ENCODE measurements at places on chromosomes 6 and 20.

- no peak for DNase-seq
Measured at GRCh38 chr20:60249436-60249835, 291.2 kb downstream of the CDH26 start.

DNA sequence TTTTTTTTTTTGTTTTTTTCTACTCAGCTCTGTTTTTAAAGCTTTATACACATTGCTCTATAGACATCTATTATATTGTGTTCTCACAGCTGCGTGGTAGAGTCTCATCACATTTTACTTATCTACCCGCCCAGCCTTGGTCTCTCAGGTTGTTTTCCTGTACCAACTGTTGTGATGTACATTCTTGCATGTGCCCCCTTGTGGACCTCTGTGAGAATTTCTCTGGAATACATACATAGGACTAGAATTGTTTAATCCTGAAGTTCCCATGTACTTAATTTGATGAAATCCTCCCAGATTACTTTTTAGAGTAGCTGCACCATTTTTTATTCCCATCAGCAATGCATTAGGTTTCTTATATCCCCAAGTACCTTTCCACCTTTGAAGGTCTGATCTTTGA is 40.4 kb upstream of the TINAG start:
- no peak for DNase-seq

- no peak for DNase-seq
Measured at GRCh38 chr6:161217628-161218027, 56.2 kb downstream of the AGPAT4 start.

DNA sequence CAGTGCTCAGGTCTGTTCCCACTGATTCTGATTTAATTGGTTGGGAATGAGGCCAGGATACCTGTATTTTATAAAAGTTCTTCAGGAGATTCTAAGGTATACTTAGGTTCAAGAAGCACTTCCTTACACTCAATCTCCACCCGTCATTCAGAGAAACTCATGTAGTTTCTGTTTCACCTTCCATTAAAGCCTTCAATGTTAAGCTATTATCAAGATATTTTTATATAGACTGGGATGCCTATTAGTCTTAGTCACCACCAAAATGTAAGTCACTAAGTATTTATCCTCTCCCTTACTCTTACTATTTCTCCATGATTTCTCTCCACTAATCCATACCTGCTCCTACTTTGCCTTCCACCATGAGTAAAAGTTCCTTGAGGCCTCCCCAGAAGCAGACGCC is 38.1 kb upstream of the GCLC start:
- DNase-seq: no peak

DNA sequence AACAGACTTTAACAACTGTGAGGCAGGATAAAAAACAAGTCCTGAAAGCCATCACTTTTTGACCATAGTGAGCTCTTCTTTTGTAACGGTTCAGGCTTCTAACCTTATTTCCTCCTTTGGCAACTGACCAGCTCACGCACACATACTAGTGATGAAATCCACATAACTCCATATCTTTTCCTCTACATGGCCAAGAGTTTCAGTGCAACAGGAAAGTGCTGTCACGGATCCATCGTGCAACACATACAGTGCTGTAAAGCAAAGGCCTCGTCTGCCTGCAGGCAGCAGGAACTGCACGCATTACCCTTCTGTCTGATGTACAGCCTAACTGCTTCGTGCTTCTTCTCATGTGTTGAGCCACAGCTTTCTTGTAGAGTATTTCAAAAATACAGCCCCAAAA is 108.5 kb downstream of the EPM2A start:
- no peak for DNase-seq

DNA sequence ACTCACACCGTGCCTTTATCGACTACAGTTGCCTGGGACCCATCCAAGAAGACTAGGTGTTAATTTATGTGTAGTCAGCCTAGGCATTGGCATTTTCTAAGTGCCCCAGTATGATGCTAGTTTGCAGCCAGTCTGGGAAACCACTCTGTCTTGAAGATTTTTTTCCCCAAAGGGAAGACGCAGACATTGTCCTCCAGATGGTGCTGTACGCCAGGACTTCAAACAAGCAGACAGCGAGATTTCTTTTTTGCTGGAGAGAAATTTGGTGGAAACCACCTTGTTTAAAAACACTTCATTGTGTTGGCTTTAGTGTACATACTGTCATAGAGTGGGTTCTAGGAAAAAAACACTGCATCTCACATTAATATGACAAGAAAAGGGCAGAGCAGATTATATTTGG is 30.0 kb downstream of the ALDH5A1 start:
- no peak for DNase-seq

GRCh38 chr6:151179321-151179720 is 60.4 kb upstream of the AKAP12 start:
- DNase-seq: no peak

DNA sequence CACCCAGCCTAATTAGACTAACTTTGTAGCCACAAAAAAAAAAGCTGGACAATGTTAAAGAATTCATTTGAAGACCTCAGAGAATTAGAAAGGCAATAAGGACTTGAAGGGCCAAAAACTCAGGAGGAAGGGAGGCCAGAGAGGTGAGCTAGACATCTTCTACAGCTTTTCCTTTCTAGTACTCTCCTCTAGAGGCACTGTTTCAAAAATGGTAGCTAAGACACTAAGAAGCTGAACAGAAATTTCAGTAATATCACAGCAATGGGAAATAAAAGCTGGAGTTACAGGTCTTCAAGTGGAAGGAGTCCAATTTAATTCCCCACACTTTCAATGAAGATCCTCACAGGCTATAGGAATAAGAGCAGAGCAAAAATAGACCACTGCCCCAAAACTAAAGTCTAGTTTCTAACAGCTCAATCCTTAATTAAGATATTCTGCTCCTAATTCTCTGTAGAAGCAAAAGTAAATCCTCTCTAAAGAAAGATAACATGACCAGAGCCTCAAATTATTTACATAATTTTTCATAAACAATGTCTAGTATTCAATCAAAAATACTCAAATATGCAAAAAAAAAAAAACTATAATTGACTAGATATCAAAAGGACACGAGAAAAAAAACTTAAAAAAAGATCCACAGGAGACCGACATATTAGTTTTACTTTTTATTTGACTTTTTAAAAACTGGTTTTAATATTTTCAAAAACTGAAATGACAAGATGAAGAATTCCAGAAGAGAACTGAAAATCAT is 63.7 kb downstream of the RNGTT start:
- DNase-seq: no peak

- DNase-seq: no peak
Measured at GRCh38 chr20:51440589-51440988, 101.9 kb downstream of the NFATC2 start.

DNA sequence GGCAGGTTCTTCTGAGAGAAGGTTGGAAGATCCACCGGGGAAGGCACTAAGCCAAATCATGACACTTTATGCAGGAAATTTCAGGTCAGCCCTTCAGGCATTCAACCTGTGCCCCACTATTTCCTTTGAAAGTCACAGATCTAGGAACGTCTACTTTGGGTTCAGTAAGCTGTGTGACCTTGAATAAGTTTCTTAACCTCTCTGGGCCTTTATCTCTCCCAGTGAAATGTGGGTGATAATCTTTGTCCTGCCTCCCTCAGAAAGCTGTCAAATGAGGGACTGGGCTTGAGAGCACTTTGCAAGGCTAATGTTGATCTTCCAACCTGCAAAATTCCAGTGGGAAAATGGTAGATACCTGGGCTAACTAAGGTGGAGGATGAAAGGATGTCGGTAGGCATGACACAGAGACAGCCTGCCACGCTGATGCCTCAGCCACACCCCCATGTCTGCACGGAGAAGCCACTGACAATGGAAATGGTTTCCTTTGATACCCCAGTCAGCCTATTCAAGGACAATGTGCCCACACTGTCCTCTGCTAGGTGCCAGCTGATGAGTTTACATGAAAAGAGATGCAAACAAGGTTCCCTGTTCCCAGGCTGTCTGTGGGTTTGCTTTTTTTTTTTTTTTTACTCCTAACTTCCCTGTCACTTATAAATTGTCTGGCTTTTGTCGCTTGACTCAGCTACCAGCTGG is 9.3 kb downstream of the BNIP5 start:
- DNase-seq: no peak

DNA sequence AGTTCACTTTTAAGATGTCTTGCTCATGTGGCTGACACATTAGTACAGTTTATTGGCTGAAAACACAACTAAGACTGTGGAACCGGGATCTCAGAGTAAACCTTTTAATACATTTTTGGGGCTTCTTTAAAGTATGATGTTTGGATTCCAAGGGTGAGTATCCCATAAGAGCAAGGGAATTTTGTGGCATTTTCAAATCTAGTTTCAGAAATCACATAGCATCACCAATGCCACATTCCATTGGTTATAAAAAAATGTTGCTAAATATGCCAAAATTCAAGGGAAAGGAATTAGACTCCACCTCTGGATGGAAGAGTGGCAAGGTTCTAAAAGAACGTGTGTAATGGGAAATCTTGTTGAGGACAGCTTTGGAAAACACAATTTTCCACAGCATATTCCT is 338.6 kb downstream of the COL12A1 start:
- no peak for DNase-seq

- no peak for DNase-seq
Measured at GRCh38 chr6:4809999-4810918, 34.1 kb downstream of the CDYL start.

DNA sequence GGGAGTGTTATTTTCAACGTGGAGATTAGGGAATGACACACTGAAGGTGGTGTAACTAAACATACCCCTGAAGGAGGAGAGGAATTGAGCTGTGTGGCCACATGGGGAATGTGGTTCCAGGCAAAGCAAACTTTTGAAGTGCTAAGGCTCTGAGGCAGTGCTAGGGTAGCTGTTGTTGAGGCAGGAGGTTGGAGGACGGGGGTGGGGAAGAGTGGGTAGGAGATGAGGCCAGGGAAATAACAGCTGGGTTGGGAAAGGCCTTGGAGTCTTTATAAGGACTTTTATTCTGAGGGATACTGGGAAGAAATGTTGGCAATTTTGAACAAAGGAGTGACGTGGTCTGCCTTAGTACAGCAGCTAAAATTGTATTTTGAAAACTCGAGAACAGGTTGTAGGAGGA is 13.0 kb downstream of the RPRD1B start:
- DNase-seq: no peak

DNA sequence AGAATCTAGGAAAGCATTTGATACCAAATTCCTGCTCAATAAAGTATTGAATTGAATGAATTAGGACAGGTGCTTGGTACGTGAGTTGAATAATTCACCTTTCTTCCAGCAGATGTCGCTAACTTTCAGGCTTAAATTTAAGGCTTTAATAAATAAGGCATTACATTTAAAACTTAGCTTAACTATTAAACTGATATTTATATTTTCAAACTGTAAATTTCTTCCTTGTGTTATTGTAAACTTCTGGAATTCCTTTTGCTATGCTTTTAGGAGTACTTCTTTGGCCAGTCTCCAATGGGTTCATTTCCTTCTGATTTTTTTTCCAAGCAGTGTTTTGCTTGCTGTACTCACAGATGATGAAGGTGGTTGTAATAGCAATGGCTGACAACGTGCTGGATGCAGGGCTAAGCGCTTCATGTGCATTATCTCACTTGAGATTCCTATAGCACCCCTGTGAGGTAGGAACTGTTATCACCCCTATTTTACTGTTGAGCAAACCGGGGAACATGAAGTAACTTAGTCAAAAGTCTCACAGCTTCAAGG is 71.3 kb upstream of the SLC2A12 start:
- no peak for DNase-seq

DNA sequence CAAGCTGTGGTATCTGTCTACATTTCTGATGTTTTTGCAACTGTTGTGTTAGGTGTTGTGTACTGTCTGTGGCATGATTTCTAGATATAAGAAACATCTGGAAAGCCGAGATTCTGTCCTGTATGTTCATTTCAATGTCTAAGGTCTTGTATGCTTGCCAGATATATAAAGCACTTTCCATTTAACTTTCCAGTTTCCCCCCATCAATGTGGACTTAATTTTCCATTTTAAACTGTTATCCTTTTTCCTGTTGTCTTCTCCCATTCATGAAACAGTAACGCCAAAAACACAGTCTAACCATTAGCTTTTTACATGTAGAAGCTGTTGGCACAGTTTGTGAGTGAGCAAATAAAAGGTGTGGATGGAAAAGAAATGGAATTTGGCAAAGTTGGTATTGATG is 181.6 kb downstream of the FARS2 start:
- no peak for DNase-seq

DNA sequence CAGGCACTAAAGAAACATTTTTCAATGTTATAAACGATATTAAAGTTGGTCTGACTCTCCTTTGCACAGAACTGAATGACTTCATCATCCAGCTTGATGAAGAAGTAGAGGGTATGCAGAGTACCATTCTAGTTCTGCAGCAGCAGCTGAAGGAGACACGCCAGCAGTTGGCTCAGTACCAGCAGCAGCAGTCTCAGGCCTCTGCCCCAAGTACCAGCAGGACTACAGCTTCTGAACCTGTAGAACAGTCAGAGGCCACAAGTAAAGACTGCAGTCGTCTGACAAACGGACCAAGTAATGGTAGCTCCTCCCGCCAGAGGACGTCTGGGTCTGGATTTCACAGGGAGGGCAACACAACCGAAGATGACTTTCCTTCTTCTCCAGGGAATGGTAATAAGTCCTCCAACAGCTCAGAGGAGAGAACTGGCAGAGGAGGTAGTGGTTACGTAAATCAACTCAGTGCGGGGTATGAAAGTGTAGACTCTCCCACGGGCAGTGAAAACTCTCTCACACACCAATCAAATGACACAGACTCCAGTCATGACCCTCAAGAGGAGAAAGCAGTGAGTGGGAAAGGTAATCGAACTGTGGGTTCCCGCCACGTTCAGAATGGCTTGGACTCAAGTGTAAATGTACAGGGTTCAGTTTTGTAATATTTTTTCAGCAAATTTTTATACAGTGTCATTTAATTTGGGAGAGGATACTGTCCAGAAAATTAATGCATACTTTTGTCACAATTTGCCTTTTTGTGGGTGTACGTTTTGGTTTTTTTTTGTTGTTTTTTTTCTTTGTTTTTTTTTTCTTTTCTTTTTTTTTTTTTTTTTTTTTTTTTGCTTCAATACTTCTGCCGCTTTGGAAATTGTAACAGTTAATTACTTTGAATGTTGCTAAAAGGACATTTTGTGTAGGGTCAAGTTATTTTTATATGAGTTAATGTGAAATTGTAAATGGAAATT is 6.6 kb upstream of the ACAT2 start:
- no peak for DNase-seq

- DNase-seq: peak; percentile 71
Measured at GRCh38 chr6:29723666-29724588, 693 bp downstream of the HLA-F start.

GRCh38 chr6:28978959-28979561 is 26.1 kb downstream of the ZNF311 start:
- DNase-seq: no peak

DNA sequence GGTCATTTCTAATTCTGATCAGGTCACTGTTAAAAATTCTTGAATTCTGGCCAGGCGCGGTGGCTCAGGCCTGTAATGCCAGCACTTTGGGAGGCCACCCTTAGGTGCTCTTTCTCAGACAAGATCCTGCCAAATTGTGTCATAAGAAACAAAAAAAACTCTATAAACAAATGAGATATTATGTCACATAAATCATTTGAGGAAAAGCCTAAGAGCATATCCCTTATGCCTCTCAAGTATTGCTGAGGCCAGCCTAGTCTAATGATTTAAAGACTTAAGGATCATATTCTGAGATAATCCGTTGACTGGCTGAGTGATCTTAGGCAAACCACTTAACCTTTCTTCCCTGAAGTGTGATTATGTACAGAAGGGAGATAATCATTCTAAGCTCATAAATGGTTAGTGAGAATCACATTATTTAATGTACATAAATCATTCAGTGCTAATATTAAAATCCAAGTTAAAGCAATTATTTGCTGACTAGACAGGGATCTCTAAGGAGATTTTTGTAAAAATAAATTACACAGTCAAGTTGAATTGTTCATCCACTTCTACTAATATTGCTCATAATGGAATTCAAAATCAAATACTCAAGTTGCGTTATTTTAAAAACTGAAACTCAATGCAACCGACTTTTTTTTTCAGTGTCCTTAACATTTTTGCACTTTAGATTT is 365.4 kb downstream of the PHF3 start:
- no peak for DNase-seq
